Inflammatory macrophage (primary cell): ENCODE measurements at places on chromosomes 13 and 19.

DNA sequence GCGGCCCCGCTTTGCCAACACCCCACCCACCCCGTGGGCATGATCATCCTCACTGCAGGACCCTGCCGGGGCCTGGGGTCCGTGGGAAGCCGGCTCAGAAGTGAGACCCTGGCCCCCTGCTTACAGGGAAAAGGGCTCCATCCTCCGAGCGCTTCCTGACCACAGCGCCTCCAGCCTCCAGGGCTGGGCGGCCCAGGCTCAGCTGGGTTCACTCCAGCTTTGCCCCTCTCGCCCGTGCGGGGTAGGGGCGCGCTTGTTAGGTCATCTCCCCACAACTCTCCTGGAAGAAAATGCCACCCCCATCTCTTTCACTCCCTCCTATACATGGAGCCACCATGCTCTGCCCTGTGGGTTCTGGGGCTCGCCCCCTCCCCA, 6.6 kb upstream of the C1QTNF9B start:
- no peak for DNase-seq

DNA sequence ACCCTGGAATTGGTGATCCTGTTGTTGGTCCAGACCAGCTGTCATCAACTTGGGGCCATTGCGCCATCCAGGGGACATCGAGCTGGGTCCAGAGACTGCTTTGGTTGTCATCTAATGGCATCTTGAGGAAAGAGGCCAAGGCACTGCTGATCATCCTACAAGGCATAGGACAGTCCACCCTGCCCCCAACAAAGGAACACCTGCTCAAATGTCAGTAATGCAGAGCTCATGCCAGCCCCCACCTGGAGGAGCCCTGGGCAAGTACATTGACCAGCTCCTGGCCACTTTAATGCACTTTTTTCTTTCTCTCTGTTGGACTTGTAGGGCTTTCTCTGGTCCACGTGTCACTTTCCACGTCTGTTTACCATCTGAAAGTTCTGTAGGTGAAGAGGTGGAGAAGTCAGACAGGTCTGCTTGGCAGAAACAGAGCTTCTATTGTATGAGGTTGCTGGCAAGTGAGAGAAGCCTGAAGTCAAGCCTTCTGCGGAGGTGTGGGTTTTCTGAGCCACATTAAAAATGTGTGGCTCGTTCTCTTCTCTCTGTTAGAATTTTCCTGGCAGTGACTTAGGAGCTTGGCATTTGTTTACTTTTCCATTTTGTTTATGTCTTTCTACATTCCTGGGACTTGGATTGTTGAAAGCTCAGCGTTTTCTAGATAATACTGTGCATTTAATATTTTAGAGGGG, 124.0 kb upstream of the RNF113B start:
- DNase-seq = no peak

- DNase-seq = peak; percentile 86
Observed at GRCh38 chr19:17475541-17476115, 5.3 kb downstream of the SLC27A1 start.

- no peak for DNase-seq
Observed at GRCh38 chr19:43741075-43741825, 13.5 kb downstream of the SMG9 start.

- no peak for DNase-seq
Observed at GRCh38 chr19:46367426-46367825, 20.5 kb downstream of the PPP5C start.

DNA sequence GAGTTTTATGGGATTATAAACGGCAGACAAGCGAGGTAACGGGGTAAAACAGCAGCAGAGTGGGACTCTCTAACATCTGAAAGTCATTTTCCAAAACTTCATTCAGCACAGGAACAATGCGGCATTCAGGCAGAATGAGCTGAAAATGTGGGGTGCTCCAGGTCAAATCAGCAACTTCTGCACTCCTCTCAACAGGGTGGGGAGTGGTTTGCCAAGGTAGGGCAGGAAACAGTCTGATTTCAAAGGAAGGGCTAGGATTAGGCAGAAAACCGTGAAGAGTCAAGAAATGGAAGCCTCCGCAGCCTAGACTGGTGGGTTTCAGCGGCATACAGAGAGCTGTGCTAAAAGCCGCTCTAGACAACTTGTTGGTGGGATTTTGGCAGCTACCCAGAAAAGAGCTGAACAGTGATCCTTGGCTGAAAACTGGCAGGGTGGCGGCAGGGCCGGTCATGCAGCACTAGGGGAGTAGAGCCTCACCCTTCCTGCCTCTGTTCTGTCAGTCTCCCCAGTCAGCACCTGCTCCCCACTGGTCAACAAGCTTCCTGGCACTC, 154.2 kb upstream of the KLF12 start:
- no peak for DNase-seq

- DNase-seq = no peak
Observed at GRCh38 chr19:39796000-39796498, 17.4 kb downstream of the LEUTX start.

DNA sequence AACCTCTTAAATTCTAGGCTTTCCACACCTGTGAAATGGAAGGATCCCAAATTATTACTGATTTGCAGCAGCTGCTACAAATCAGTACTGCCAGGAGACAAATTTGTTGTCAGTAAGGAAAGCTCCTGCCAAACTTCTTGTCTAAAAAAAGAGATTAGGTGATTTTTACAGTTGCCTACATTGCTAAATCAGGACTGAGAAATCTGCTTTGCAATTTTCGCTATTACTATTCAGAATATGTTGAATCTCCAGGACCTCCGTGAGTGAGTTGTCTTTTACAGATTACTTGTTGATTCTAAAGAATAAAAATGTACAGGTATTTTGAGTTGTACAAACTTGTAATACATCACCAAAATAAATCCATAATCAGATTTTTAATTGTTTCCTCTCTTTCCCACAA, 1815.9 kb downstream of the PCDH9 start:
- DNase-seq = no peak

DNA sequence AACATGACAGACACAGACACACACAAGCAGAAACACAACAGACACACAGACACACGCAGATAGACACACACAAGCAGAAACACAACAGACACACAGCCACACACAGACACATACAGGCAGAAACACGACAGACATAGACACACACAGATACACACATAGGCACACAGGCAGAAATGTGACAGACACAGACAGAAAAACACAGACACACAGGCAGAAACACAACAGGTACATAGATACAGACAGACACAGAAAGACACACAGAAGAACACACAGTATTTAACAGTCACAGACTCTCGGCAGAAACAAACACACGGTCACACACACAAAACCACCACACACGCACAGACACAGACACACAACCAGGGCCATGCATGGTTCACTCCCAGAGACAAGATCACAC, 905 bp downstream of the TBXA2R start:
- no peak for DNase-seq

DNA sequence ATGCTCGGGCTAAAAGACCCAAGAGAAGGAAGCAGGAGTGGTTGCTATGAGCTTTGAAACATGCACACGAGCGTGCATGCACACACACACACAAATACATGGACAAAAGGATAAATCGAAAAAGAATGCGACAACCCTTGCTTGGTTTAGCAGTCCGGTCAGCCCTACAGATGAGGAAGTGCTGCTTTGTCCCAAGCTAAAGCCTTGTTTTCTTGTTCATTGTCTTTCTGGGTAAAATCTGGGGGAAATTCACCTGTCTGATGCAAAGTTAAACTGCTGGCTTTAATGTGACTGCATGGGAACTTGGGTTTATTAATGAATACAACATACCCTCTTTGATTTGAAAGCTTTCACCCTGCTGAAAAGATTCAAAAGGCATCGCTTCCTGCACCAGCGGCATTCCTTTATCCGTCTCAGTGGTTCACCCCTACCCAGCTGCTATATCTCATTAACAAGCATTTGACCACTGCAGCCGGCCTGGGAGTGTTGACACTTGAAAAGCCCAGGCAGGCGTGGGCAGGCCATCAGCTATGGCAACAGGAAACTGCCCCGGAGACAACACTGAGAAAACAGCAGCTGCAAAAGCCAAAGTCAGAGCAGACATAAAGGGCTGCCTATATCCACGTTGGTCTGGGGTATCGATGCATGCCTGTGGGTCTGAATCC, 301.7 kb downstream of the NDFIP2 start:
- DNase-seq = peak; percentile 60

- DNase-seq = no peak
Observed at GRCh38 chr13:33132644-33133440, 116.6 kb downstream of the KL start.

GRCh38 chr13:41916173-41916954, 44.5 kb downstream of the VWA8 start:
- DNase-seq = peak; percentile 62

DNA sequence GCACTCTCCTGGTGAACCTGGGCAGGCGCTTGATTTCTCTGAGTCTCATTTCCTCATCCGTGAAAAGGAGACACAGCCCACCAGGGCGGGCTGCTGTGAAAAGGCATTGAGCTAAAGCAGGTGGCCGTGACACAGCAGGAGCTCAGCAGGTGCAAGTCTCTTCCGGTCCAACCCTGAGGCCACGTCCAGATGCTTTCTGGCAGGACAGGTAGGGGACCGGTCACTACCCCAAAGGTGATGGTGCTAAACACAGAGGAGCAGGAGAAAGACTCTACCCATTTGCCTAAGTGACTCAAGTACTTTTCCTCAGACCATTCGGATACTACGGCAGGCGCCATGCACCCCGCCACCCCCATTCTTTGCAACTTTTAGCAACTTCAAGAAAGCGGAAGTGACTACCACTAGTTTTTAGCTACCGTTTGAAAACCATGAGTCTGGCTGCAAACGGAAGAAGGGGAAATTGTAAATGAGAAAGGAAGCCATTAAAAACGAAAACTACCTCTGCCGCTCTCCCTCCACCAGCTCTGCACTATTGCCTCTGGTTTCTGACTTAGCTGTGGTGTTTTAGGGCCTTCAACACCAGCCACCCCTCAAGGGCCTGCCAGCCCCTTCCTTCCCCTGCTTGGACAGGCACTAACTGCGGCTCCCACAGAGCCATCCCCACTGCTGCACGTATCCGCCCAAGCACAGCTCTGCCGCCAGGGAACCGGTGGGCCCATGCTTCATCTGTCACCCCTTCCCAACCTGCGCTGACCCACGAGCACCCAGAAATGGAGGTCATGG, 4.8 kb downstream of the PPP6R1 start:
- peak; percentile 83 for DNase-seq

DNA sequence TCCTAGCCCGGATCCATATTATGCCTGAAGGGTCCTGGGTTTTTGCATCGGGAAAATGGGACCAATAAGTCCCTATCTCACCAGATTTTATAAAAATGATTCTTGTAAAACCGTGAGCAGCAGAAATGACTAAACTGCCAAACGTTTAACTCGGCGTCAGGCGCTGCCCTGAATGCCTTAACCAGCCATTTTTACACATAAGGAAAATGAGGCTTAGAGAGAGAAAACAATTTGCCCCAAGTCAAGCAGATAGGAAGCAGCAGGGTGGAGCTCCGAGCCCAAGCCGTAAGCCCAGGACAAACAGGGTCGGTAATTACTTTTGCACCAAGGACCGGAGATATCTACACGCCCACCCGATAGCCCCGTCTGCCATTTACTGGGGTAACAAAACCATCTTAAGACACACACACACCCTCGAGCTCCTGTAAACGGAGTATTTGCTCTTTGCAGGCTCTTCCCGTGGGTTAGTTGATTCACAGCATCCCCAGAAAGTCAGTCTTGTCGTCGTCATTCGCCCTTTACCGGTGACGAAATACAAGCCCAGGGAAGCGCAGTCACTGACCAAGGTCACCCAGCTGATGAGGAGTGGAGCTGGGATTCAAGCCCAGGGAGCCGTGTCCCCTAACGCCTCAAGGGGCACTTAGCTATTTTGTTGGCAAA, 16.0 kb upstream of the MRI1 start:
- DNase-seq = peak; percentile 52

DNA sequence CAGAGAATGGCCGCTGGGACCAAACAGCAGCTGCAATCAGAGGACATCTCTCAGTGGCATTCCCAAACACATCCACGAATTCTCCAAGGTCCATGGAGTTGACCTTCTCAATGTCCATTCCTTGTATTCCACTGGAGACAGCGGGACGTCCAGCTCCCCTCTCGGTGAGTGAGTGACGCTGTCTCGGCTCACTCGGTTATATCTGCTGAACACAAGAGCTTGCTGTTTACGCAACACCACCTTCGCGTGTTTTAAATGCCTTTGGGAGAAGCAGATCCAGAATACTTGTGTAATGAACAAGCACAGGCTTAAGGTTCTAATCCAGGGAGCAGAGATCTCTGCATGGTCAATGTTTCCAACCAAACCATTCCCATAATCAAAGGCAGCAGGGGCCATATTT, at the start of gene URAD:
Gene URAD, minus strand, starts transcription at position 174 of the 400 bp plus-strand sequence. Its CDS starts 56 bp downstream, at position 118.
- DNase-seq = no peak

DNA sequence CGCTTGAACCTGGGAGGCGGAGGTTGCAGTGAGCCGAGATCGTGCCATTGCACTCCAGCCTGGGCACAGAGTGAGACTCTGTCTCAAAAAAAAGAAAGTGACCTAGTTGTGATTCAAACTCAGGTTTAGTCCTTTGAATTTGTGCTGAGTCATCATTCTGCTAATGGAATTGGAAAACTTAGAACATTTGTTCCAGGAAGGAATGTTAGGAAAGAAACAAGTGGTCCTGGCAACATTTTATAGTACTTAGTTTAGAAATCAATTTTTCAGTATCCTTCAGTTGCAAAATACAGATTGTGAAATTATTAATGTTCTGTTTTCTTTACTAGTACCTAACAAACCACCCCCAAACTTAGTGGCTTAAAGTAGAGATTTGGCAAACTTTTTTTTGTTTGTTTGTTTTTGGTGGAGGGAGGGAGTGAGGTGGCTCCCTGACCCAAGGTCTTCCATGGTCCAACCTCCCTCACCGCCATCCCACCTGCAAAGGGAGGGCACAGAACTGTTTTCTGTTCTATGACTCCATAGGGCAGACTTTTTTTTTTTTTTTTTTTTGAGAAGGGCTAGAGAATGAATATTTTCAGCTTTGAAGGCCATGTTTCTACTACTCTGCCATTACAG, 9.2 kb upstream of the SULT2A1 start:
- DNase-seq = no peak

- no peak for DNase-seq
Observed at GRCh38 chr13:78709028-78709427, 50.1 kb upstream of the OBI1 start.

GRCh38 chr19:15238639-15239155, 6.4 kb upstream of the EPHX3 start:
- no peak for DNase-seq

GRCh38 chr19:31770223-31770622, 421.0 kb upstream of the TSHZ3 start:
- no peak for DNase-seq

DNA sequence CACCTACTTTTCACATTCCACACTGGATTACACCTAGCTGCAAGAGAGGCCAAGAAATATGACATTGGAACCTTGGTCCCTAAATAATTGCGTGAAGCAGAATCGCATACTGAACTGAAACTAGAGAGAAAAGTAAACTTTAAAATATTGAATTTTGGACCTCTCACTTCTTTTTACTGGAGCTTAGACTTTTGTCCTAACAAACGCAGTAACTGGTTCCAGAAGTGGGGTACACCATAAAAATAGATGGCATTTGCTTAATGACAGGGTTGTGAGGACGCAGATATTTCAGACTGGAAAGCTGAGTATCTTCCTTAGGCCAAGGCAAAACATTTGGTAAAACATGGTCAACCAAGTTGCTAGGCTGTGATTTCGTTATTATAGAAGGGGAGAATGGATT, 19.2 kb upstream of the TPM4 start:
- no peak for DNase-seq
